HFFc6 (cell line): ENCODE measurements at places on chromosomes 3 and 15.

DNA sequence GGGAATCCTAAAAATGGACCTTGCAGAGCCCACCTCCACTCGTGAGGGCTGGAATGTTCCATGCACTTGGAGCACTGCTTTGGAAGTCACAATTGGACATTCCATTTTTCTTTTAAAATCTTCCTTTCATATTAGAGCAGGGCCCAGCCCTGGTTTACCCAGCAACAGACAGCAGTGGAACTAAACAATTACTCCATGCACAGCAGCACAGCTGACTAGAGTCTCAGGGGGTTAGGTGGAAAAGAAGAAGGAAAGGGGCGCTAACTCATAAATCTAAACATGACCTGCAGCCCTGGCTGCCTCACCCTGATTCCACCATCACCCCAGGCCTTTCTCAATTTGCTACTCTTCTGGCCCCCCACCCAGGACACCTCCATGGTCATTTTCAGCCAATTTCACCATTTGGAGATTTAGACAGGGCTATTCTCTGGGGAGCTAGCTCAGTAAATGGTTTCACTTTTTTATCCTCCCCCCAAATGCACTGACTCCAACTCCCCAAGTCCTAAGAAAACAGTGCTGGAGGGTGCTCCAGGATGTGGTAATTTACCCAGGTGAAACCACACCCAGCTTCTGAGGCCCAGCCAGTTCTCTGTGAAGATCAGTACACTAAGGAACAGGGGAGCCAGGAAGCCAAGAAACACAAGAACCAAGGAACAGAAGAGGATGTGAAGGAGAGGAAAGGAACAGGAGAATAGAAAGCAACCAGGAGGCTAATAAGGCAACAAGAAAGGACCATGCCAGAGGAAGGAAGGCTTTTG lies 1.6 kb upstream of the LRRC31 start:
- no peak overlapping the region for H3K27ac ChIP-seq
- no peaks in the 10 kb centered on the region for H3K36me3 ChIP-seq
- no peak overlapping the region for H3K4me3 ChIP-seq
- DNase-seq, result no peak
- peaks cover 16% of the 10 kb centered on the region for H3K27me3 ChIP-seq
- H3K4me1 ChIP-seq, result no peaks in the 10 kb centered on the region; the same call in 1 of the 2 replicates

- peaks cover 9% of the 10 kb centered on the region for H3K36me3 ChIP-seq
- DNase-seq, result no peak
- peaks cover 52% of the 10 kb centered on the region for H3K4me1 ChIP-seq
- peak overlapping the region; percentile 84 for H3K4me3 ChIP-seq
- H3K27ac ChIP-seq, result peak overlapping the region; percentile 69
These were observed 1.1 kb downstream of the NCKIPSD start for GRCh38 chr3:48684480-48685143.

DNA sequence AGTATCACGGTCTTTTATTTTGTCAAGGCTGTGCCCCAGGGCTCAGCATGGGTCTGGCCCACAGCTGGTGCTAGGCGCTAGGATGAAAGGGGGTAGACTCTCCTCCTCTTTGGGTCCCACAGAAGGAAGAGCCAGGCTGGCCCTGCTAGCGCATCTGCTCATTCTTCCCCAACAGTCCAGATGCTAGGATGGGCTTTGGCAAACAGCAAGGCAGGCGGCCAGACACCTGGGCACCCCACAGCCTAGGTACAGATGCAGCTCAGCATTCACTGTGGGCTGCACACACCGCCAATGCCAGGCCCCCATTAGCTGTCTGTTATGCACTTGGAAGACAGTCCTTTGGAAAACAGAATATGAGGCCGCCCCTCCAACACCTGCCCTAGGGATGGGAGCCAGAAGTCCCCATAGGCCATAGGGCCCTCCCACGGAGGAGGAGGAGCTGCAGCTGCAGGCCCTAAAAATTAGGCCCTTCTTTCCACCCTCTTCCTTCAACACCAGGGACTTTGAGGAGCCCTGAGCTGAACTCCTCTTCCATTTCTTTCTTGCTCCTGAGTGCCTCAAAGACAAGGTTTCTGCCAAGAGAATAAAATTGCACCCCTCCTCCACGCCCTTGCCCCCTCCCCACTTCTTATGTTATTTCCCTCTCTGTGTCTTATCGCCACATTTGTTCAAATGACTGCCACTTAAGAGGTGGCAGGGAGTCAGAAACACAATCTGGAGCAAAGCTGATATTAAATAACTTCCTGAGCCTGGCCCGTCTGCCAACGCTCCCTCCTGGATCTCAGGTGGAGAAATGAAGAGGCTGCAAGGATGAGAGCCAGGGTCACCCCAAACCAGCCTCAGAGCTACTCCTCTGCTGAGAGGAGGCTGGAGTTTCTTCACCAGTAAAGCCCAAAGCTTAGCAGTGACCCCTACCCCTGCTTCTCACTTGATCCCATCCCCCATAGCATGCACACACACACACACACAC lies 13.7 kb downstream of the NTRK3 start:
- peaks cover 7% of the 10 kb centered on the region for H3K27me3 ChIP-seq
- H3K27ac ChIP-seq, result no peak overlapping the region
- peaks cover 21% of the 10 kb centered on the region for H3K4me1 ChIP-seq
- no peak for DNase-seq

- H3K27ac ChIP-seq, result no peak overlapping the region
- DNase-seq, result no peak
- no peak overlapping the region for H3K4me3 ChIP-seq
- H3K36me3 ChIP-seq, result no peaks in the 10 kb centered on the region
These were observed 74.8 kb upstream of the PLSCR5 start for GRCh38 chr3:146679995-146680394.

DNA sequence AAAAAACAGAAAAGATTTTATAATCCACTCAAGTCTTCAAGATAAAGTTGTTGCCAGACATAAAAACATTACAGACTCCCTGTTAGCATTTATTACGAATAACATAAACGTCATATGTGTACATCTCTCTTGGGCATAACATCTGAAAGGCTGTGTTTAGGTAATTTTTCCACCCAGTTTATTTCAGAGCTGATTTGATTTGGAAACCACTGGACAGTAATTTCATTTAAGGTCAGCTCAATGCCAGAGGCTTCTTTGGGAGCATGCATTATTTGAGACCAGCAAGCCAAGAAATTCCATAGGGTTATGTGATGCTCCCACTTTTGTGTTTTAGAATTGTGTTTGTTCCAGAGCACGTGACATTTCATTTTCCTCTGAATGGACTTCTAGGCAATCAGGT lies 196.0 kb downstream of the AKAP13 start:
- DNase-seq, result no peak
- H3K27me3 ChIP-seq, result no peaks in the 10 kb centered on the region
- no peak overlapping the region for H3K4me3 ChIP-seq
- peaks cover 26% of the 10 kb centered on the region for H3K36me3 ChIP-seq
- H3K27ac ChIP-seq, result no peak overlapping the region

DNA sequence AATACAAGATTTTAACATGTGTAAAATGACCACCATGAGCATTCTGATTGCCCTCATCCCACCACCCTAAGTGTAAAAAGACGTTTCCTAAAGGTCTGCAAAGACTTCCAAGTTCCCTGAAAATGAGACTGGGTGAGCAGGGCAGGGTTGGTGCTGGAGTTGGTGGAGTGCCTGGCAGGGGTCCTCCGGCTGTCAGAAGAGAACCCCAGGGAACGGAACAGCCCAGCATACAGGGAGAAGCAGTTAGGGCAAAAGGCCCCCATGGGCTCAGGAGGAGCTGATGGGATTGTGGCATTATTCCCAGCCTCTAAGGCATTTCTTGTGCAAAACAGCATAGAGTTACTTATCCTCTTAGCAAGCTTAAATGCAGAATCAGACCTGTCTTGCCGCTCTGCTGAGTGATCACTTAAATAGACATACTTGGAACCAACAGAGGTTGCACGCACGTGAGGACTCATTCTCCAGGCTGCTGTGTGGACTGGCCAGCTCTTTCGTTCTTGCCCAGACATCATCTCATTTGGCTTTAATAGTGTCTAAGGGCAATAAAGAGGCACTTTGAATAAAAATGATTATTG lies 36.0 kb downstream of the XYLB start:
- H3K4me3 ChIP-seq, result no peak overlapping the region
- no peaks in the 10 kb centered on the region for H3K4me1 ChIP-seq
- H3K36me3 ChIP-seq, result peaks cover 32% of the 10 kb centered on the region
- no peaks in the 10 kb centered on the region for H3K27me3 ChIP-seq
